ENCODE measurements at places on chromosomes 3 and 15. TPM values are rescaled to one million over a fixed set of nuclear protein-coding genes. Genes with fewer than 3 reads are reported as not detected.
A peak's percentile ranks its signal among the peaks of the same experiment; 100 is the strongest.

GRCh38 chr15:82045179-82045891 is 483 bp downstream of the MEX3B start:
- peak; percentile 45 for DNase-seq

DNA sequence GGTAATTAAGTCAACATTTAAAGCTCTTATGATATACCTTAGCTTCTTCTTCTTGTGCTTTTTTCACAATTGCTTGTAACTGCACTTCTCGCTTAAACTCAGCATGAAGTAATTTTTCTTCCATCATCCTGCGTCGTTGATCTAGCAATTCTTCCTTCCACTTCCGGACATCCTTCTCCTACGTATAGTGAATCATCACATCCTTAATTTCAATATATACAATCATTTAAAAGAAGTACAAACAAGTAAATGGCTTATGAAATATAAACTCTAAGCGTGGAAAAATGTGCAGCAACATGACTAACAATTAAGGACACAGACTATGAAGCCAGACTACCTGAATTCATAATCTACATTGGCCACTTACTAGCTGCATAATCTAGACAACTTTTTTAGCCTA is 151.4 kb downstream of the SCAPER start:
- no peak for DNase-seq

The TMC3 gene
- not detected for polyA plus RNA-seq

The ADAMTS17 gene
- polyA plus RNA-seq = not detected

The CCDC39 gene
- not detected for polyA plus RNA-seq

DNA sequence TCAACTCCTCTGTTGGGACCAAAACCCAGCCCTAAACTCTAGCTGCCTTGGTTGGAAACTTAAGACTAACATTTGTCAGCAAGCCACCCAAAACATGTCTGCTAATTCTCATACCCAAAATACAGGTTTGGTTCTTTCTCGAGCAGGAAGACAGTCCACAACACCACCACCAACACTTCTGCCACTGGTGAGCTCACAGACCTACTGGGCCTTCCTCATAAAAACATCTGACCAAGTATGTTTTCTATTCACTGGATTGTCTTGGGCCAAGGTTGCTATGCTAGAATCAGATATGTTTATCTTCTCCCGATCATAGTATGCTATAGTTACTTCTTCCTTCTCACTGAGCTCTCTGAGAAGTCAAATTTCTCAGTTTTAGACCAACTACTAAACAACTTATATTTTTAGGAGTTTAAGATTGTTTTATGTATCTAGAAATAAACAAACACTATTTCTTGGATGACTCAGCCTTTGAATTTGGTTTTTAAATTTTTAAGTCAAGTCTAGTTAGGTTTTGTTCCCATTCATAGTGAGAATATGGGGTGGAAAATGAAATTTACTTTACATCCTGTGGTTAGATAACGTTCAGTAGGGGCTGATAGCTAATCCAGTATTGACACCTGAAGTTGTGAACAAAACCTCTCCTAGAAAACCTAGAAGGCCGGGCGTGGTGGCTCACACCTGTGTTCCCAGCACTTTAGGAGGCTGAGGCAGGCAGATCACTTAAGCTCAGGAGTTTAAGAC is 360.5 kb downstream of the RSL24D1 start:
- no peak for DNase-seq

DNA sequence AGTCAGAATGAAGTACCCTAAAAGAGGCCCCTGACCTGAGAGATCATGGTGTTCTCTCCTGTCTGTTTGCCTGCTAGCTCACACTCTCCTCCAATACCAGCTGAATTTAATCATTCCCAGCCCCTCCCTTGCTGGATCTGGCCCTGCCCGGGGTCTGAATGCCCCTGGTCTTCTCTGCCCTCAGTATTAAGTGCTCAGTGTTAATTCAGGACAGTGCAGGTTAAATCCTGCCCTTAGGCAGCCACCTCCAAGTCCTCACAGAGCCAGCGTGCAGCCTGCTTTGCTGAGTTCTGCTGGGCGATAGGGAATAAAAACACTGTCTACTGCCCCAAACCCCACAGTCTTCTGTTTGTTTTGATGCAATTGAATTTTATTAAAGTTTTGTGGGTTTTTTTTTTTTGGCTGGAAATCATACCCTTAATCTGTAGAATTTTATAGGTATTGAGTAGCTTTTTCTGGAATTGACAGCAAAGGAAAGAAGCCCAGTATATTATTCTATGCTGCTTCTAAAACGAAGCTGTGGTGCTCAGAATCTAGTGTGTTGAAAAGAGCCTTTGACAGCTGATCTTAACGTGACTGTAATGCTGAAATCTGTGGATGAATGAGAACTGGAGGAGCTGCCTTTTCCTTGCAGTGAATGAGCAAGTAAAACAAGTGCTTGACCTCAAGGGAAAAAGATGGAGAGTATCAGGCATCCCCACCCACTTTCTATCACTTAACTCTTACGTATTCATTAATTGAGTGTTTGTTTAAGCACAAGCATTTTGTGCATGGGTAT is 12.3 kb upstream of the BDH1 start:
- peak; percentile 54 for DNase-seq

GRCh38 chr3:186093271-186093900 is 15.5 kb downstream of the ETV5 start:
- no peak for DNase-seq

The KCNMB2 gene
- polyA plus RNA-seq = not detected

DNA sequence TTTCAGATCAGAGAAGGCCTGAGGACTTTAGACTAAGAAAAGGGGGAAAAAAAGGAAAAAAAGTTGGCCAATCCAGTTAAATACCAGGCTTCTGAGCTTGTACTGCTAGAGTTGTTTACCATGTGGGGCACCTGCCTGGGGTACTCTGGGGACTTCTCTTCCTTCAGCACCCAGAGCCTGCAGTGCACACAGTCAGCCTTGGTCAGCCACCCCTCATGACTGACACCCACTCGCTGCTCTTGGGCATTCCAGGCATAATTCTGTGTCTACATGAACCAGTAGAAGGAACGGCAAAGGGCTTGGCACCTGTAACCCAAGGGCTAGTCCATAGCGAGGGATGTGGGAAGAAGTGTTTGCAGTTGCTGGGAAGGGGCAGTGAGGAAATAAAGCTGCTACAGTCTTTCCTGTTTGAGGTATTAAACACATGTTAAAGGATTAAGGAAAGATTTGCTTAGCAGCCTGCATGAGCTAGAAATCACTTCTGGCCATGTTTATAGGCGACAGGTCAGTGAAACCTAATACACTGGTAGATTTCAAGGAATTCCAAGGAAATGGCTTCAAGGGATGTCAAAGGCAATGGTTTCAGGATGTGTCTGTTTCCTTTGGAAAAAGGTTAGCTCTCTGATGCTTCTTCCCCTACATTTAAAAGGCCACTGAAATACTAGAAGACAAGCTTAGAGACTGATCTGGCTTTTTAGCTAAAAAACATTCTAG is 232.5 kb downstream of the CHST2 start:
- no peak for DNase-seq

The GP5 gene
- polyA plus RNA-seq = 0.23 TPM

GRCh38 chr3:102182162-102182561 is 252.7 kb upstream of the ZPLD1 start:
- no peak for DNase-seq

GRCh38 chr3:27666708-27667107 is 55.4 kb downstream of the EOMES start:
- peak; percentile 72 for DNase-seq

The STXBP5L gene
- polyA plus RNA-seq = 0.03 TPM

DNA sequence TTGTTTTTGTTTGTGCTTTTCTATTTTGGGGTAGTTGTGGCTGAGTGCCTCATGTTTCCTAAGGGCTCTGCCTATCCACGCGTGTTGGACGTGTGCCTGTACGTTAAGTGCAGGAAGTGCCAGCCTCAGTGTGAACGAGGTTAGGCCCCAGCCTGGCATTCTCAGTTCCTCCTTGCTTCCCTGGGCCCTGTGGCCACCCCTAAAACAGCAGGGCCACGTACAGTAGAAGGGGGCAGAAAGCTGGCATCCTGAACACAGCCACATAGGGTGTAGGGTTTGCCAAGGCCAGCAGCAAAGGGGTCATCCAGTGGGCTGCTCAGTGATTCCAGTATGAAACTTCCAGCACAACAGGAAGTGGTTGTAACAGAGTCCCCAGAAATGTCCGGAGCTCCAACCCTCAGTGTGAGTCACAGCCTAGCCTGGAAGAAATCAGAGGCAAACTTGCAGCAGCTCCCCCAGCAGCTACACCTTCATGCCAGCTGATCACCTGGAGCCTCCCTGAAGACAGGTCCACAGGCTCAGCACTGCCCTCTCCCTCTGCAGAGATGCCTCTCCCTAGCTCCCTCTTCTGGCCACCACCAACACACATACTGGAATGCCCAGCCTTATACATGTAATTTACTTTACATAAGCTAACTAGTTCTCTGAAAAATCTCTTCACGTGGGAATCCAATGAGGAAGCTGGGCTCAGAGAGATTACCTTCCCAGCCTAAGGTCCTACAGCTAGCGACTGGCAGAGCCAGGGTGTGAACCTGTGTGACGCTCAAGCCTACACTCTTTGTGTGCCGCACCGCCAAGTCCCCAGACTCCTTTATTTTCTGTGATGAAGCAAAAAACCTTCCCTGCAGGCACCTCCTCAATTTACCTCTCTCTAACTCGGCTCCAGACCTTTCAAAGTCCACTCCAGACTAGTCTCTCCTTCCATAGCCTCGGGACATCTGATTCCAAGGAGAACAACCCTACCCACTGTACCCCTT is 26.6 kb downstream of the ILDR1 start:
- peak; percentile 61 for DNase-seq

The AADAC gene
- 3.5 TPM for polyA plus RNA-seq

DNA sequence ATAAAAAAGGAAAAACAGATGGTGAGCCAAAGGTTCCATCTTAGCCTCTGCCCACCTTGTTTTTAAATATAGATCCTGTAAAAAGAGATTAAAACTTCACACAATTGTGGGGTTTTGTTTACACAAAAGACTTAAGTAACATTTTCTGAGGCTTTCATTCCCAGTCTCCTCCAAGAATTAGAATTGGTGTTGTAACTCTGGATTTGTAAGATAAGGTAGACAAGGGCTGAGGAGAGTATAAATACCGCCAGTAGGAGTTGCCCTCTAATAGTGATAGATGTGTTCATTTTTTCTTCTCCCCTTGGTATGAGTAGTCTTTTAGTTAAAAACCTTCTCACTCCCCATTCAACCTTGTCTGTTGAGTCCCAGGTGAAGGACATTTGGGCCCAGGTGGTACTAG is 8.5 kb downstream of the MINDY2 start:
- no peak for DNase-seq

GRCh38 chr3:52705688-52706686 is at the start of the genes GLT8D1 and SPCS1:
Gene GLT8D1 (minus strand): TSS chr3:52705791. CDS start chr3:52700460, 5,331 bp downstream.
Gene SPCS1 (plus strand): TSS chr3:52706106. CDS start chr3:52706247, 141 bp downstream.
- peak; percentile 96 for DNase-seq

DNA sequence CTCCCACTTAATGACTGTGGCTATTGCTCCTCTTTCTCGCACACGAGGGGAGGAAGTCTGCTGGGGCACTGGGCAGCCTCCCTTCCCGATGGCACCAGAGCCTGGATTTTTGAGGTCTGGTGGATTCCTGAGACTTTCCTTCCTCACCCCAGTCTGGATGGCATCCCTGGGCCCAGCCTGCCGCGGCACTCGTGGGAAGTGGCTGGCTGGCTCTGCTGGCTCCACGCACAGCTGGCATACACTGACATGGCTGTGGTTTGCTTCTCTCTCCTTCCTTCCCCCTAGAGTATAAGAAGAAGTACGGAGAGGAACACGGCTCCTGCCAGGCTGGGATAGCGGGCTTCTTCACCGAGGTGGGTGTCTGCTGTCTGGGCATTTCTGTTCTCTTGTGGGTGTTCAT is 319.8 kb upstream of the LRRFIP2 start:
- no peak for DNase-seq

The HRH1 gene
- polyA plus RNA-seq = 7.7 TPM

GRCh38 chr3:72661115-72661457 is 187.2 kb downstream of the SHQ1 start:
- DNase-seq = peak; percentile 78

GRCh38 chr3:179921500-179921899 is 115.2 kb downstream of the PEX5L start:
- no peak for DNase-seq

GRCh38 chr3:42302924-42303634 is 37.1 kb upstream of the CCK start:
- no peak for DNase-seq

GRCh38 chr3:2727610-2728318 is 382.4 kb downstream of the IL5RA start:
- no peak for DNase-seq

- DNase-seq = peak; percentile 76
These were observed 693 bp downstream of the DISP2 start for GRCh38 chr15:40358471-40359353.

The KIF15 gene
- polyA plus RNA-seq = 2.1 TPM

The CHST2 gene
- 1.6 TPM for polyA plus RNA-seq

- DNase-seq = no peak
These were observed 5.2 kb upstream of the CD200R1 start for GRCh38 chr3:112980080-112980479.

The ITGA11 gene
- polyA plus RNA-seq = 0.52 TPM

The SCN11A gene
- polyA plus RNA-seq = 0.02 TPM

GRCh38 chr15:23764716-23765115 is 77.6 kb upstream of the NDN start:
- DNase-seq = no peak

The GOLGA8T gene
- polyA plus RNA-seq = 0.06 TPM
